ENCODE measurements at places on chromosomes 2 and 18. TPM values are rescaled to one million over a fixed set of nuclear protein-coding genes. Genes with fewer than 3 reads are reported as not detected.

The RNF125 gene
- 0.28 TPM for total RNA-seq

The PRKCE gene
- 11.4 TPM for total RNA-seq

The ZNF521 gene
- total RNA-seq: 25.0 TPM

The CD226 gene
- 0.85 TPM for total RNA-seq

The CHRND gene
- total RNA-seq: not detected

The COBLL1 gene
- total RNA-seq: 8.0 TPM

The LYPD6 gene
- 0.57 TPM for total RNA-seq

The DIPK1C gene
- total RNA-seq: not detected

The CELF4 gene
- not detected for total RNA-seq

The CNRIP1 gene
- 28.4 TPM for total RNA-seq

The C2orf78 gene
- total RNA-seq: not detected

The LYPD1 gene
- 3.9 TPM for total RNA-seq

The SPATA3 gene
- total RNA-seq: not detected

The ZNF638 gene
- 98.2 TPM for total RNA-seq

The ATP6V1C2 gene
- total RNA-seq: under 0.01 TPM

The FAHD2B gene
- 7.5 TPM for total RNA-seq

The IL1B gene
- total RNA-seq: 54.3 TPM

The ATP6V1B1 gene
- 0.71 TPM for total RNA-seq

The UGT1A6 gene
- 0.09 TPM for total RNA-seq

The M1AP gene
- not detected for total RNA-seq

The RTP5 gene
- total RNA-seq: not detected

The LIMS4 gene
- total RNA-seq: 1.1 TPM

The HAAO gene
- total RNA-seq: 0.46 TPM

The TUBB8B gene
- total RNA-seq: not detected

The STARD6 gene
- not detected for total RNA-seq

The C2orf80 gene
- total RNA-seq: not detected

The DUSP19 gene
- 3.8 TPM for total RNA-seq

The SERPINB3 gene
- not detected for total RNA-seq

The MDH1B gene
- 1.4 TPM for total RNA-seq

The FTCDNL1 gene
- 1.00 TPM for total RNA-seq

The CPO gene
- 0.09 TPM for total RNA-seq

The ACVR1C gene
- under 0.01 TPM for total RNA-seq

The AKAIN1 gene
- not detected for total RNA-seq

The NYAP2 gene
- not detected for total RNA-seq

The SP100 gene
- total RNA-seq: 60.4 TPM

The EMX1 gene
- total RNA-seq: not detected

The SCRN3 gene
- 23.8 TPM for total RNA-seq

The OTOF gene
- total RNA-seq: 0.14 TPM

The MOGAT1 gene
- not detected for total RNA-seq

The GREB1L gene
- not detected for total RNA-seq

The COLEC11 gene
- total RNA-seq: 0.57 TPM

The RIT2 gene
- not detected for total RNA-seq

The CD302 gene
- 6.1 TPM for total RNA-seq
